ENCODE measurements at places on chromosomes 12 and 14.

GRCh38 chr14:64764641-64765520 is 60.7 kb downstream of the PLEKHG3 start:
- peak; percentile 91 for DNase-seq

DNA sequence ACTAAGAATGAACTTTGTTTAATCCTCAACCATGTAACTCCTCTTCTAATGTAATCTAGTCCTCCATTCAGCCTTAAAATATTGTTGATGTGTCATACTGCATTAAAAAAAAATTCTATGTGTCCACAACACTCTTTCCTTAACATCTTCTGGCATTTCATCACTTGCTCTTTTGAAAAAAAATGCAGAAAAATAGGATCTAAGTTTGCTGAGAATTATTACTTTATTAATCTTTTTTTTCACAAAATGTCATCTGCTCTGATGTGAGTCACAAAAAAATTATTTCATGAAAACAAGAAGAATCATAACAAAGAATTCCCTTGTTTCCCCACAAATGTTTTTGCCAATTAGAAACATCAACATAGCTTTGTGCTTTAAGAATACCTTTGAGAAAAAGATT is 410.1 kb upstream of the MGAT4C start:
- no peak for DNase-seq

DNA sequence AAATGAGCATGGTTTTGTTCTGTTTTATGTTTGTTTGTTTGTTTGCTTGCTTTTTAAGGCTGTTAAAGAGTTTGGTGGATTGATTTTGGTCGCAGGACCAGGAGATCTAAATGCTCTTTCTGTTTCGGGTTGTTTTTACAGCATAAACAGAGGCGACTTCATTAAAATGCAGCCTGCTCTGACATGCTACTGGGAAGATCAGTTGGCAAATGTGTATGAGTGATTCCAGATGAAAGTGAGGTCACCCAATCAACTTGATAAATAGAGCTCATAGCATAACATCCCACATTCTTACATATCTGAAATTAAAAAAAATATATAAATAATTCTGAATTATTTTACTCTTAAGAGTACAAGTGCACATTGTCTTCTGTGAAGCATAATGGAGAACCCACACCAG is 947.7 kb downstream of the GALC start:
- DNase-seq: peak; percentile 12

DNA sequence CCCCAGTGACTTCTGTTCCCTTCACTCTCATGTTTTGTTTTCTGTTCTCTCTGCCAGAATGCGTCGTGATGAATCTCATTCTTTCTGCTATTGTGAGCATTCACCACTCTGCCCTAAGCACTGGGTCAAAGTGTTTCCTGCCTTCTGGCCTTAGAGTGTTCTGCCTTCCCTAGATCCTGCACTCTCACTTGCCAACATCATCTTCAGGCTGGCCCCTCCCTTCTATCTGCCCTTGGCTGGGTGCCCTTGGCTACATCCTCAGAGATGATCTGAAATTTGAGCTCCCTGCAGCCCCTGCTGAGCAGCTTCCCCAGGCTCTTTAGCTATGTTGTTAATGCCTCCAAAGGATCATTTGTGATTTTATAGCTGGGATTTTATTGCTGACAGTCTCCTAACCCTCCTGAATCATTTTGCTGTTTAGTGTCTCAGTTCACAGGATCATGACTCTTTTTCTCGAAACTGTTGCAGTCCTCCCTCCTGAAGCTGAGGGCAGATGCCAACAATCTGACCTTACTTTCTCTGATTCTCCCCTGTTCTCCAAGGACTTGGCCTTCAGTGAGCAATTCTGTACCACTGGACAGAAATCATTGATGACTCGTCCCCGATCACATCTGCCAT is 4.5 kb downstream of the DHRS2 start:
- DNase-seq: peak; percentile 72

DNA sequence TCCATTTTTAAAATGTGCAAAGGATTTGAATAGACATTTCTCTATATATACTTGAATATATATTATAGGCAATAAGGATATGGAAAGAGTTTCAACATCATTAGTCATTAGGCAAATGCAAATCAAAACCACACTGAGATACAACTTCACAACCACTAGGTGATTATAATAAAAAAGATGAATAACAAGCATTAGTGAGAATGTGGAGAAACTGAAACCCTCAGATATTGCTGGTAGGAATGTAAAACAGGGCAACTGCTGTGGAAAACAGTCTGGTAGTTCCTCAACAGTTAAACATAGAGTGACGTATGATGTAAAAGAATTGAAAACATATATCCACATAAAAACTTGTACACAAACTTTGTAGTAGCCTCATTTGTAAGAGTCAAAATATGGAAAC is 11.7 kb upstream of the BATF start:
- no peak for DNase-seq

- peak; percentile 80 for DNase-seq
Observed at GRCh38 chr12:57549909-57550640, at the start of gene KIF5A. KIF5A (plus strand) TSS chr12:57550044; CDS start chr12:57550272, 228 bp downstream.

DNA sequence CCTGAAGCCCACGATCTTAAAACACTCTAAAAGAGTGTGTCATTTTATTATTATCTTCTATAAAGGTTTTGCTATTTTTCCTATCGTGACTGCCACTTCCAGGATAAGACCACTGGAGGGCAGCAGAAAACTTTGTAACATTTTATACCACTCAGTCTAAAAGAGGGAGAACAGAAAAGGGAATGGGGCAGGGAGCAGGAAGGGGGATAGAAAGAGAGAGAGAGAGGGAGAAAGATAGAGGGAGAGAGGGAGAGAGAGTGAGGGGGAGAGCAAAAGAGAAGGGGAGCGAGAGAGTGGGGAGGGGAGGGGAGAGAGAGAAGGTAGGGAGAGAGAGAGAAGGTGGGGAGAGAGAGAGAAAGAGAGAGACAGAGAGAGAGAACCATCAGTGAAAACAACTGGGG is 2.0 kb upstream of the ART4 start:
- peak; percentile 70 for DNase-seq

GRCh38 chr12:70885956-70886355 is 34.6 kb downstream of the PTPRR start:
- peak; percentile 8 for DNase-seq

DNA sequence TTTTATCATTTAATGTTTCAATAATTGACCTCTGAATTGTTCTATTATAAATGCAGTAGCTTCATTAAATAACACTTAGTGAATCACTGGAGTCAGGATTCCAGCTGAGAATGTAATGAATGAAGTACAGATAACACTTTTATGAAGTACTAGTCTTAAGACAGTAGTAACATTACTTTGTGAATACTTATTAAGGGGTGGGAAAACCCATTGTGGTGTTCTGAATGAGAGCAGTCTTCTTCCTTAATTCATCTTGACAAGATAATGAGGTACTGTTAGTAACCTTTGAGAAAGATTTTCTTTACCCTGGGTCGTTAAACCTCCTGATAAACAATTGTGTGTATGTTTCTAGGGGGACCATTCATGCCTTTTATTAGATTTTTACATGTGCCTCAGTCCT is 12.7 kb downstream of the NUP107 start:
- no peak for DNase-seq

- no peak for DNase-seq
Observed at GRCh38 chr14:103066399-103066798, 9.1 kb upstream of the CDC42BPB start.

- no peak for DNase-seq
Observed at GRCh38 chr12:97093187-97093683, 186.2 kb downstream of the NEDD1 start.

- peak; percentile 68 for DNase-seq
Observed at GRCh38 chr12:645563-646071, 17.6 kb downstream of the NINJ2 start.

GRCh38 chr12:90167518-90168208 is 459.0 kb upstream of the ATP2B1 start:
- DNase-seq: no peak

GRCh38 chr14:100065111-100065871 is at the start of gene EVL:
EVL (plus strand) TSS chr14:100065422; CDS start chr14:100065501, 79 bp downstream.
- DNase-seq: no peak

GRCh38 chr12:45644541-45644940 is 85.0 kb upstream of the ARID2 start:
- DNase-seq: peak; percentile 26

- DNase-seq: no peak
Observed at GRCh38 chr12:92912052-92912451, 17.0 kb downstream of the EEA1 start.

- DNase-seq: no peak
Observed at GRCh38 chr14:79437951-79438350, 773.4 kb downstream of the DIO2 start.

DNA sequence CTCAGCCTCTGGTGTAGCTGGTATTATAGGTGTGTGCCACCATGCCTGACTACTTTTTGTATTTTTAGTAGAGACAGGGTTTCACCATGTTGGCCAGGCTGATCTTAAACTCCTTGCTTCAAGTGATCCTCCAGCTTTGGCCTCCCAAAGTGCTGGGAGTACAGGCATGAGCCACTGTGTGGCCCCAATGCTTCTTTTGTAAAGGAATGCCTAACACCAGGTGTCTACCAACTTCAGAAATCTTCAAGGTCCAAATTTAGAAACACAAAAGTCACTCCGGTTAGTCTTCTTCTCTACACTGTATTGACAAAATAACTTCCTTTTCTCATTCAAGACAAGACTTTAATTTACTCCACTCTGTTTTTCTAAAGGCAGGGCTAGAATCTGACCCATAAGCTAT is 188.7 kb downstream of the PRKD1 start:
- DNase-seq: no peak

DNA sequence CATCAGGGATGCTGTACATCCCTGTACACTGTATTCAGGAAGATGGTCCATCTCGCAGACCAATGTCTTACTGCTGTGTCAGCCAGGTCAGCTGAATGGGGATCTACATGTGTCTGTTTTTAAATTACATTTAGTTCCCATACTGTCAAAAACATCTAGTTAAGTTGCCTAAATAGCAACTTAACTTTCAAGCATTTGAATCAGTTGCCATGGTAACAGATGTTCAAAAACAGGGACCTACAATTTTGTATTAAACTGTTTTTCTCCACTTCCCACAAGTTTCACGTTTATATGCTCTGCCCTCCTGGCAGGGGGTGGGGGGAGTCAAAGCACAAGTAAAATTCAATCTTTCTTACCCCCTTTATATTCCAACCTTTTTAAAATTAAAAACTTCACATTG is 38.3 kb downstream of the C12orf42 start:
- no peak for DNase-seq

- DNase-seq: no peak
Observed at GRCh38 chr12:102513272-102513671, 32.9 kb upstream of the IGF1 start.

DNA sequence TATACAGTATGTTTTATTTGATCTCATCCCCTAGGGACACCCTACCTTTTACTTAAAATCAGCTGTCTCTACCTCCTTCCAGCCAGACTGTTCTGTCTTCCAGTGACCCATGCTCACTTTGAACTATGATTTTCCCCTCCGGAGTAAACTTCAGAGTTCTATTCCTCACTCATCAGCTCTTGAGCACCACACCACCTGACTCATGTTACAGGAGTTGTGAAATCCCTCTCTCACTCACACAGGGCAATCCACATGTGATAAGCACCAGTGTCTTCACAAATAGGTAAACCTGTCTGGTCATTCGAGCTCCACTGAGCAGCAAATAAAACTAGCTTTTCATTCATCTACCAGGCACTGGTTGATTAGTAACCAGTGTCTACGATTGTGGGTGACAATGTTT is 177.3 kb upstream of the BMP4 start:
- no peak for DNase-seq

GRCh38 chr14:49977126-49977841 is 84.4 kb downstream of the ARF6 start:
- no peak for DNase-seq
